GM06990 (cell line): ENCODE measurements at places on chromosomes 3 and 15.
A peak's percentile ranks its signal among the peaks of the same experiment; 100 is the strongest.

DNA sequence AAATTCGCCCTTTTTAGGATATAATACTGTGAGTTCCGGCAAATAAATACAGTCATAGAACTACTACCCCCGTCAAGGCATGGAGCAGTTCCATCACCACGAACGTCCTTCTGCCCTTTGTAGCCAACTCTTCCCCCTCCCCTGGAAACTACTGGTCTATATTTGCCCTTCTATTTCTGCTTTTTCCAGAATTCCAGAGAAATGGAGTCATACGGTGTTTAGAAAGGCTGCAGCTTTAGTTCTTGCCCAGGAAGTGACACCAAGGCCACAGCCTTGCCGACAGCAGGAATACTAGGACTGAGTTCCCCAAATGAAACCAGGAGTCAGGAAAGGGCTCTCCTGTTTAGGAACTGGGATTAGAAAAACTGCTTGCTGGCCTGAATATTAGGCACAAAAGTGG lies 291.2 kb downstream of the FAM43A start:
- no peak for DNase-seq

- DNase-seq: peak; percentile 42
These were observed 901 bp upstream of the CLN6 start for GRCh38 chr15:68230157-68231100.

- no peak for DNase-seq
These were observed 11.7 kb downstream of the SLC25A36 start for GRCh38 chr3:140953028-140953960.

DNA sequence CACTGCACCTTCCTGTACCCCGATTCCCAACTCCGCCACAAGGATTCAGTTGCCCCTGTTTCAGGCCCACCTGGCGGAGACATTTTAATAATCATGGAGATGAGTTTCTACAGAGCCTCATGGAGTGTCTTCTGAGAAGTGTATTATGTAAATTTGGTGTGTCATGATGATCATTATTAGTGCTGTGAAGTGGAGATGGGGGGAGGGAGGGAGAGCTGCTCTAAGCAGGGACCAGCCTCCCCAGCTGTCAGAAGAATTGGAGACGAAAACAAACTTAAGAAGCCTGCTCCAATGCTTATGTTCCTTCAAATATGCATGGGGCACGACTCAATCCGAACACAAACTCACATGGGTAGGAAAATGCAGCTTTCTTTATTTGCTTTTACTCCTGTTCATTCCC lies 127.8 kb downstream of the EPHB1 start:
- no peak for DNase-seq

GRCh38 chr15:33722005-33722672 lies 246.2 kb upstream of the CHRM5 start:
- DNase-seq: peak; percentile 18

- DNase-seq: no peak
These were observed 38.0 kb upstream of the TM4SF1 start for GRCh38 chr3:149415484-149415883.

GRCh38 chr15:101139986-101140696 lies 111.7 kb downstream of the CHSY1 start:
- DNase-seq: no peak

GRCh38 chr3:105528955-105529354 lies 162.2 kb downstream of the ALCAM start:
- DNase-seq: no peak

- DNase-seq: no peak
These were observed 41.3 kb upstream of the POLR2M start for GRCh38 chr15:57665194-57665593.
